Breast epithelium (tissue), 4 donors: ENCODE measurements at places on chromosomes 2 and 18. TPM values are rescaled to one million over a fixed set of nuclear protein-coding genes. Genes with fewer than 3 reads are reported as not detected.

DNA sequence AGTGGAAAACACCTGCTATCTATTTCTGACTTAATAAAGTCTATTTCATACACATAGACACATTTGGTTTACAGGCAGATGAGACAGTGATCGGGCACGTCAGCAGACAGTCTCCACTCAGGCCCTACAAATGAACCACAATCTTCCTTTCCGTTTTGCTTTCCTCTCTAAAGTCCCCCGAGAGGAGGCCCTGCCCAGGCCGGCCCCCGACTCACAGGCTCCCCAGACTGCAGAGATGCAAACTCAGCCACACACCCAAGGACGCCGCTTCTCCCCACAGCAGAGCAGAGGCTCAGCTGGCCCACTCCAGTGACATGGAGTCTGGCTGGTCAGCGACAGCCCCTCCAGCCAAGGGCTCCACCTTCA is 9.3 kb upstream of the MTERF4 start:
- DNase-seq, result no peak

Gene ST6GAL2
- 2.8 TPM for total RNA-seq

Gene HMSD
- total RNA-seq, result not detected

GRCh38 chr2:200172521-200172920 is 134.0 kb upstream of the SPATS2L start:
- no peak for DNase-seq

GRCh38 chr2:80525152-80525551 is 220.6 kb upstream of the LRRTM1 start:
- DNase-seq, result no peak

DNA sequence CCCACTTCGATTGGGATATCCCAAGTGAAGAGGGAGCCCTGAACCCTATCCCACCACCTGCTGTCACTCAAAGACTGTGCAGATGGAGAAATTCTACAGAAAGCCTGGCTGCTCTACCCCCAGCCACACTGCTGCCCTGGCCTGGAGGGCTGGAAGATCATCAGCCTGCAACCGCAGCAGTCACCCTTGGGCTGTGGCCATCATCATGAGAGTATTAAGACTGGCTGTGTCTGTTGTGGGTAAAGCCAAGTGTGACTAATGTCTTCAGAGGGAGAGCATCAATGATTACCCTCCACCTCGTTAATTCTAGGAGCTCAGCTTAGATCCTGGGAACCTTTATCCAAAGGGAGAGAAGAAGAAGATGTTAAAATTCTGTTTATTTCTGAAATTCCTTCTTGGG is 221.5 kb downstream of the TFCP2L1 start:
- DNase-seq, result no peak

DNA sequence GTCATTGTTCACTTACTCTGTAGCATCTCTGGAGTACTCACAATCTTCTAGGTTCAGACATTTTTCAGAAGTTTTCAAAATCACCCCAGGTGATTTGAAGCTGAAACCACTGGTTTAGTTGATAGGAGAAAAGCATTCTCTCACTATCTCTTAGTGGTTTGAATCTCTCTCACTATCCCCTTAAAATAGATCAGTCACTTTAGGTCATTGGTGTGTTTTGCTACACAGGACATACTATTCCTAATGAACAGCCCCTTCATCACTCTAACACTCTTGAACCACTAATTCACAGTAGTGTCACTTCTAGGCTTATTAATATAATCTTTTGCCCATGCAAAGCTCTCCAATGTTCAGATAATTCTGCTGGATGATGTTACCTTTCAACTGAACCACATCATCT is 34.5 kb downstream of the LYPD6 start:
- no peak for DNase-seq

GRCh38 chr2:121167411-121167810 is 117.6 kb downstream of the TFCP2L1 start:
- DNase-seq, result no peak

Gene DAPL1
- total RNA-seq, result not detected

DNA sequence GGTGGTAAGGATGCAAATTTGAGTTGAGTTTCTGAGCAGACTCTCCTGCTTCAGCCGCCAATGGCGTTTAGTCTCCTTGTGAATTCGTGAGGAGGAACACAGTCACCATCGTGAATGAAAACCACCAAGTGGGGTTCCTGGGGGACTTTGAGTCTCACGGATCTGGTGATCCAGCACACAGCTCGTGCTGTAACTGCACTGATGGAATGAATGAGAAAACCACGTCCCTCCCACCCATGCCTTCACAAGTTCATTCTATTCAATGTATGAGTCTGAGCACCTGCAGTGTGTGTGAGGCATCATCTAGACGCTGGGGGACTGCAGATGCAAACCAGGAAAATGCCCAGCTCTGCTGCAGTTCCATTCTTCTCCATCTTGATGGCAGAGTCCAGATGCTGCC is 127.9 kb downstream of the PIEZO2 start:
- DNase-seq, result no peak

GRCh38 chr2:120103723-120104467 is 91.0 kb downstream of the EPB41L5 start:
- no peak for DNase-seq

- DNase-seq, result no peak
These were observed 119.5 kb downstream of the LRRTM1 start for GRCh38 chr2:80185091-80185490.

Gene SLC5A7
- under 0.01 TPM for total RNA-seq

DNA sequence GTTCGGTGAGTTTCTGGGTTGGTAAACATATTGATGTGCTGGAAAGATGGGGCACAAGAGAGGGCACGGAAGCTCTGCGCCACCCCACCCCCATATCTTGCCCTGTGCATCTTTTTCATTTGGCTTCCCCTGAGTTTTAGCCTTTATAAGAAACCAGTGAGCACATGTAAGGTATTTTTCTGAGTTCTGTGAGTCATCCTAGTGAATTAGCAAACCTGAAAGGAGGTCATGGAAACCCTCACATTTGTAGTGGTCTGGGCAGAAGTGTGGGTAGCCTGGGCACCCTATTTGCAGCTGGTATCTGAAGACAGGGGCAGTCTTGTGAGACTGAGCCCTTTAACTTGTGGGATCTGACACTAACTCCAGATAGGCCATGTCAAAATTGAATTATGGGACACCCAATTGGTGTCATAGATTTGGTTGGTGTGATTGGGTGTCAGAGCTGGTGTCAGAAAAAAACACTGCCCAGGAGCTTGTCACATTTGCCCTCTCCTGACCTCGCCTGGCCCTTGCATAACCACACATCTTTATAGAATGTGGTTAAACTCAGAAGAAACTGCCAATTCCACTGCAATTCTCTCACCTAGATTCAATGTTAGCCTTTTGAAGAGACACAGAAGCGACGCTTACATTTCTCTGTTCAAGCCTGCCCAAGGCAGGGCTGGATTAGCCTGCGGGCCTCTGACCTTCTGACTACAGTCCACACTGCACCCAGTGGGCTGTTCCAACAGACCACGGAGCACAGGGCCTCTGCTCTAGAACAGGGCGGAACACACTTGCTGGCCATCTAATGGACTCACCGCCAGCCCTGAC is 12.0 kb upstream of the GALM start:
- no peak for DNase-seq

GRCh38 chr2:205925373-205926337 is 160.3 kb downstream of the INO80D start:
- peak; percentile 67 for DNase-seq

Gene LCT
- not detected for total RNA-seq

GRCh38 chr2:70930371-70931329 is 5.0 kb upstream of the ATP6V1B1 start:
- DNase-seq, result peak; percentile 22

Gene WDR7
- 28.3 TPM for total RNA-seq

Gene KCNG3
- not detected for total RNA-seq

DNA sequence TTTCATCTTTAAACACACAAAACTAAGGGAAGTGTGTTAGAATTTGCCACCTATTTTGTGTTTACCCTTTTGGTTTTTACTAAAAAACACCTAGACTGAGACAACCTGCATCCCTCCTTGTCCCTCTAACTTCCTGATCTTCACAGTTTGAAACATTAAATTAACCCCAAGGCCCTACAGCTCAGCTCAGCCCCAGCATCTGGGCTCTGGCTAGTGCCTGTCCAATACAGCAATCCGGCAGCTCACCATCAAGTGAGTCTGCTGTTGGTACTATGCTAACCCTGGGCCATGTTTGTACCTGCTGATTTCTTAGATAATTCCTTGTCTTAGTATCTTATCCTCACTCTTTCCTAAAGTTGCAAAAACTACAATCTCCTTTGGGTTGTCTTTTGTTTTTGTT is 162.4 kb downstream of the DSEL start:
- DNase-seq, result no peak

GRCh38 chr2:163665051-163665450 is 70.8 kb downstream of the FIGN start:
- DNase-seq, result no peak

- no peak for DNase-seq
These were observed 34.1 kb downstream of the HK2 start for GRCh38 chr2:74867841-74868658.

- no peak for DNase-seq
These were observed 56.7 kb upstream of the ZDBF2 start for GRCh38 chr2:206217743-206218142.

GRCh38 chr18:59650266-59650820 is 46.9 kb downstream of the CCBE1 start:
- no peak for DNase-seq

DNA sequence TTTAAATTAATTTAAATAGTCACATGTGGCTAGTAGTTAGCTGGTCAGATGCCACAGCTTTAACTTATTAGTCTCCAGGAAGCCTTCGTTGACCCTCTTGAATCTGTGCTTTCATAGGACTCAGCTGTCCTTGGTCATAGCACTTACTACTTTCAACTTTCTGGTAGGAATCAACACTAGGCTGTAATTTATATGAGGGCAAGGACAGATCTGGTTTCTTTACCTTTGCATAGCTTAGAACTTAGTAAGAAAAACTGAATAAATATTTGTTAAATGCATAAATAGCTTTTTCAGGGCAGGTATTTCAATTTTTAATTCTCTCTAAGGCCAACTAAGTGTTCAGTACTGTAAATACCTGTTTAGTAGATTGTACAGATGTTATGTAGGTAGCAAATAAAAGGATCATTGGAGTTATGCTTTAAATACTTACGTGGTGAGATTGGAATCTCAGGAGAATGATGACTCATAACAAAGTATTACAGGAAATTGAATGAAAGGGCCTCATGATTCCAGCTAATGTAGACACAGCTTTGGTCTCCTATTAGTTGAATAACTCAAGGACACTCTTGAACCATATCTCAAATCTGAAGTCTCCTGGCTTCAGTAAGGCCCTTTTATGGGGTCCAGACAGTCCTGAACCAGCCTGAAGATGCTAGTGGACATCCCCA is 2.6 kb downstream of the CLIP4 start:
- DNase-seq, result no peak

Gene GPR45
- total RNA-seq, result not detected

DNA sequence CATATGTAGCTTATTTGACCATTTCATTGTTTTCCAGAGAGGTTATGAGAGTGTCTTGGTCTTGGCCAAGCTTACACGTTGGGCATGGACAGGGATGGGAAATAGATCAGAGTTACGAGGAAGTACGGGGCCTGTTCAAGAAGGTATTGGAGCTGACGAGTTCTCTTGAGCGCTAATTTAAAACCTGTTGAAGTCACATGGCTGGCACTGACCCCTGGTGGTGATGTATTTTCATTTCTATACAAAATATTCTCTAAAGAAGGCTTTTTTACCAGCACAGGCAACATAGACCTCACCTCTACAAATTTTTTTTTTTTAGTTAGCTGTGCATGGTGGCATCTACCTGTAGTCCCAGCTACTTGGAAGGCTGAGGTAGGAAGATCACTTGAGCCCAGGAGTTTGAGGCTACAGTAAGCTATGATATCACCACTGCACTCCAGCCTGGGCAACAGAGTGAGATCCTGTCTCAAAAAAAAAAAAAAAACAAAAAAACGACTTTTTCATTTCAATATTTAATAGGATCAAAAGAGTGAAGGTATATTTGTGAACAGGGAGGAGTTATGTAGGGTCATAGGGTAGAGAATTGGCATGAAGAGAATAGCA is 19.6 kb downstream of the UGP2 start:
- no peak for DNase-seq
